ENCODE measurements at places on chromosomes 13 and 19. TPM values are rescaled to one million over a fixed set of nuclear protein-coding genes. Genes with fewer than 3 reads are reported as not detected.

The SOX1 gene
- total RNA-seq = not detected

The HOOK2 gene
- total RNA-seq = 7.1 TPM

The KCNC3 gene
- total RNA-seq = under 0.01 TPM

The ZNF814 gene
- total RNA-seq = 4.9 TPM

The PSG11 gene
- total RNA-seq = not detected
